ENCODE measurements at places on chromosomes 5 and 9.

DNA sequence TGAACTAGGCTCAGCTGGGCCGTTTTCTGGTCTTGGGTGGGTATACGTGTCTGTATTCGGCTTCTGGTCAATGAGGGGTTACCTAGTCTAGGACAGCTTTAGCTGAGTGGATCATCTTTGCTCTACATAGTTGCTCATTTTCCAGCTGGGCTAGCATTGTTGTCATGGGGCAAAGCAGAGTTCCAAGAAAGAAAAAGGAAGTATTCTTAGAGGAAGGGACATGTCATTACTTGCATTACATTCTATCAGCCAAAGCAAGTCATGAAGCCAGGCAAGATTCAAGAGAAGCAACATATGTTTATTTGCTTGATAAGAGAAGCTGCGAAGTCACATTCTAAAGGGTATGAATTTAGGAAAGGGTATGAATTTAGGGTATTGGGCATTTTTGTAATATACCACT lies 396.5 kb downstream of the ZNF608 start:
- no peak for DNase-seq

GRCh38 chr5:102668220-102668932 lies 86.7 kb upstream of the PAM start:
- DNase-seq, result no peak

DNA sequence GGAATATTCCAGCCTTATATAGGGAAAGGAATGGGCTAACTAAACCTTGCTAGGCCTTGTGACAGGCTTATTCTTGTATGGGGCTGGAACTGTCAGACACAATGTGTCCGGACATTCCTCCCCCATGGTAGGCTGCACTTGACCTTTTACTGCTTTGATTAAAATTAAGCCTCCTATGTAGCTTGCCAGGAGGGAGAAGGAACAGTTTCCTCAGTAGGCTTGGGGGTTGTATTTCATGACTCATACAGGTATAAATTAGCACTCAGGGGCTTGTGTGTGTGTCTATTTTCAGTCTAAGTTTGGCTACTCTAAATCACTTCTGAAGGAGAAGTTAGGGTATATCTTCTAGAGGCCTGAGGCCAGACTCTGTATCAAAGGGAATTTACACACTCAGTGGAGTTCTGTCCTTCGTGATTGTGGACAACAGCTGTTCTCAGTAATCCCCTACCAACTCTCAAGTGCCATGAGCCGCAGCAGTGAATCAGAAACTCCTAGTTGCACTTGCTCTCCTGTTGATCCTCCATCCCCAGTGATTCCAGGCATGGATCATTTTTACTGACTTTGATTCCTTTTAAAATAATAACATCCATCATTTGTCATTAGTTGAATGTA lies 16.4 kb downstream of the ADAMTS16 start:
- DNase-seq, result no peak

GRCh38 chr5:106451998-106452397 lies 1218.7 kb downstream of the EFNA5 start:
- DNase-seq, result no peak

DNA sequence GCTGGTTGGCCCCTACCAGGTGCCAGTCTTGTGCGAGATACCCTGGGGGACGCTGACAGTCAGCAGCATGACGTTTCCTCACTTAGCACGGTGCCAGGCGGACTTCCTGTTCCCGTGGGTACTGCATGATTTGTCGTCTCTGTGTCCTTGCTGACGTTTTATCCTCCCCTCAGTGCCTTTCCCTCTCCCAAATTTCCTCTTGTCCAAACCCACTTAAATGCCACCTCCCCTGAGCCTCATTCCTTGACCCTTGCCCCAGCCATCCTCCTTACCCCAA lies 60.6 kb upstream of the SAP30L start:
- DNase-seq, result no peak

GRCh38 chr9:99478469-99479027 lies 256.5 kb downstream of the SEC61B start:
- DNase-seq, result no peak

GRCh38 chr5:112551419-112552032 lies 132.4 kb upstream of the EPB41L4A start:
- peak; percentile 2 for DNase-seq

- DNase-seq, result no peak
Observed at GRCh38 chr5:31516802-31517201, 15.1 kb downstream of the DROSHA start.

DNA sequence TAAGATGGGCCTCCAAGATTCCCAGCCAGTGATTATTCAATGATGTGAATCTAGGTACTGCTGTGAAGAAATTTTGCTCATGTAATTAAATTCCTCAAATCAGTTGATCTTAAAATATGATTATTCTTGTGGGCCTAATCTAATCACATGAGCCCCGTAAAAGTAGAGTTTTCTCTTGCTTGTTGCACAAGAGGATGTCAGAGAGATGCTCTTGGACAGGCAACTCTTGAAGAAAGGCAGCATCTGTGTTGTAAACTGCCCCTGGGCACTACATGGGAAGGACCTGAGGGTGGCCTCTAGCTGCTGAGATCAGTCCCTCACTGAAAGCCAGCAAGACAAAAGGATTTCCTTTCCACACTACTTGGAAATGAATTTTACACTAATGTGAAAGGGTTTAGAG lies 132.9 kb downstream of the TRPM3 start:
- DNase-seq, result no peak

GRCh38 chr9:91720313-91720712 lies 229.7 kb downstream of the ROR2 start:
- DNase-seq, result no peak

GRCh38 chr5:172038167-172038566 lies 31.7 kb upstream of the FBXW11 start:
- DNase-seq, result no peak

GRCh38 chr5:111075520-111075919 lies 4.0 kb downstream of the TSLP start:
- no peak for DNase-seq

DNA sequence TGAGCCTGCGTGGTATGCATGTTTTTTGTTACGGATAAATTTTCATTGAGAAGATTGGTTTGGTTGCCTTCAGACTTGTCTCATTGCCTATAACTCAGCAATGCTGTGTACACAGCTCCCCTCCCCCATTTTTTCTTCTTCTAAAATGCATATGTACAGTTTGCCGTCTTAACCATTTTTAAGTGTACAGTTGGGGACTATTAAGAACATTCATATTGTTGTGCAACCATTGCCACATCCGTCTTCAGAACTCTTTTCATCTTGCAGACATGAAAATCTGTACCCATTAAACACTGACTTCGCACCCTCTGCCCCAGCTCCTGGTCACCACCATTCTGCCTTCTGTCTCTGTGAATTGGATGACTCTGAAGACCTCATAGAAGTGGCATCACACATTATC lies 6.2 kb downstream of the EXOC3 start:
- DNase-seq, result no peak

GRCh38 chr9:35930521-35930920 lies 21.2 kb downstream of the SPAAR start:
- no peak for DNase-seq

GRCh38 chr5:91110686-91111085 lies 272.4 kb downstream of the ARRDC3 start:
- no peak for DNase-seq

- no peak for DNase-seq
Observed at GRCh38 chr5:6386271-6386670, 7.9 kb upstream of the MED10 start.

GRCh38 chr5:90747175-90747574 lies 188.6 kb downstream of the ADGRV1 start:
- DNase-seq, result no peak

- DNase-seq, result no peak
Observed at GRCh38 chr9:6630502-6631206, 14.9 kb downstream of the GLDC start.

GRCh38 chr5:58117542-58117941 lies 342.3 kb downstream of the PLK2 start:
- peak; percentile 65 for DNase-seq

DNA sequence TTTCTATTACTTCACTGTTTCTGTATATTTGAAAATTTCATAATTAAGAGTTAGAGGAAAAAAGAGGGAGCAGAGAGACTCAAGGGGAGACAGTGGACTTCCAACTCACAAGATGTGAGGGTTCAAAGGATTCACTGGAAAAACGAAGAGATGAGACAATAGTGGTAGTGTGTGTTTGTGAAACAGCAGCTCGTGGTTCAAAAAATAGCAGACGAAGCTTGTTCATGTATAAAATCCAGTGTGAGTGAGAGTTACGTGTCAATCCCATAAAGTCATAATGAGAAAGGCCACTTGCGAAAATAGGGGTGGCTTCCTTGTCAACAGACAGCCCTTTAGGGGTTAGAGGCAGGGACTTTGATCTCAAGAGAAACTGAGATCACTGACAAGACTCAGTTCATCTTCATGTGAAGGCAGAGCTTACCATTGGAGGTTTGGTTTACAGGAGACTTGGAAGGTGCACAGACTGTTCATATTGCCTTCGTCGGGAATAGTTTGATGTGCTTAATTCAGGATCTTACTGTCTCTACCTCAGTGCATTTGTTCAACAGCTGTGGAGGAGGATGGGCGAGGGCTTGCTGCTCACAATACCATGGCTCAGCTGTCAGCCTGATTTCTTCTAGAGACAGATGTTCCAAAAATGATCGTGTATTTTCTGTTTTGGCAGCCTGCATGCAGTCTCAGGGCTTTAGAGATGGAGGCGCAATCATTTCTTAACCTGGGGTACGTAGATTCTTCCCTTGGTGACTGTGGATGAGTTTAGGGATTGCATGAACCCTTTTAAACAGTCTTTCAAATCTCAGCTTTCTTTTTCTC lies 105.7 kb upstream of the KLF9 start:
- DNase-seq, result no peak

- DNase-seq, result no peak
Observed at GRCh38 chr5:127923804-127924570, 159.6 kb upstream of the SLC12A2 start.

GRCh38 chr5:10363519-10364185 lies 10.2 kb downstream of the MARCHF6 start:
- no peak for DNase-seq

- DNase-seq, result no peak
Observed at GRCh38 chr5:143850050-143850683, 38.2 kb downstream of the HMHB1 start.

DNA sequence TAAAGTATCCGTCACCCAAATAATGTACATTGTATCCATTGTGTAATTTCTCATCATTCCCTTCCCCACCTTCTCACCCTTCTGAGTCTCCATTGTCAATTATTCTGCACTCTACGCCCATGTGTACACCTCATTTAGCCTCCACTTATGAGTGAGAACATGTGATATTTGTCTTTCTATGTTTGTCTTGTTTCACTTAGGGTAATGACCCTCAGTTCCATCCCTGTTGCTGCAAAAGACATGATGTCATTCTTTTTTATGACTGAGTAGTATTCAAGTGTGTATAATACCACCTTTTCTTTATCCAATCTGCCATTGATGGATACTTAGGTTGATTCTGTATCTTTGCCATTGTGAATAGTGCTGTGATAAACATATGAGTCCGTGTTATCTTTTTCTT lies 4.9 kb upstream of the SPATA31C2 start:
- DNase-seq, result no peak

DNA sequence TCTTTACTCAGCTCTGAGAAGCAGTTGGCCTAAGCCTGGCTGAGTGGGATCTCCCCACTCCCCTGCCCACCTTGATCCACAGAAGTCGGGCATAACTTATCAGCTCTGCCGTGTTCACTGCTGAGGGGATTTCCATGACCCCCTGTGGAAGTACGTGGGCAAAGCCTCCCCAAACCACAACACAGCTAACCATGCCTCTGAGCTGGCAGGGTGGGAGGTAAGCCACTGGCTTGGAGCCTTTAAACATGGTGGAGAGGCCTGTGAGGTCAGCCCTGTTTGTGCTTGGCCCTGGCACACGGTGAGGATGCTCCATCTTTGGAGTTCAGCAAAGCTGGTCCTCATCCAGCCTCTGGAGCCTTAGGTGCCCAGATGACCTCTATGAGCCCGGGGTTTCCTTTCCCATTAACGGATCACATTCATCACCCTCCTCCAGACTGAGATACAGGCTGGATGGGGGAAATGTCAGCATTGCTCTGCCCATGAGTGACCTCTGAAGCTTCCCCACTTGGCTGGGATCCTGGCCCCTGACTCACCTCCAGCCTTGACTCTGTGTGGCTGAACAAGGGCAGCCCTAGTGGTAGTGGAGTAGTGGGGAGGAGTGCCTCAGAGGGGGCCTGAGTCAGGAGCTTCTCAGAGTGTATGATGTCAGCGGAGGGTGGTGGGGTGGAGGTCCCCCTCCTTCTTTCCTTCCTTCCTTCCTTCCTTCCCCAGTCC lies 6.2 kb downstream of the PDLIM4 start:
- no peak for DNase-seq

DNA sequence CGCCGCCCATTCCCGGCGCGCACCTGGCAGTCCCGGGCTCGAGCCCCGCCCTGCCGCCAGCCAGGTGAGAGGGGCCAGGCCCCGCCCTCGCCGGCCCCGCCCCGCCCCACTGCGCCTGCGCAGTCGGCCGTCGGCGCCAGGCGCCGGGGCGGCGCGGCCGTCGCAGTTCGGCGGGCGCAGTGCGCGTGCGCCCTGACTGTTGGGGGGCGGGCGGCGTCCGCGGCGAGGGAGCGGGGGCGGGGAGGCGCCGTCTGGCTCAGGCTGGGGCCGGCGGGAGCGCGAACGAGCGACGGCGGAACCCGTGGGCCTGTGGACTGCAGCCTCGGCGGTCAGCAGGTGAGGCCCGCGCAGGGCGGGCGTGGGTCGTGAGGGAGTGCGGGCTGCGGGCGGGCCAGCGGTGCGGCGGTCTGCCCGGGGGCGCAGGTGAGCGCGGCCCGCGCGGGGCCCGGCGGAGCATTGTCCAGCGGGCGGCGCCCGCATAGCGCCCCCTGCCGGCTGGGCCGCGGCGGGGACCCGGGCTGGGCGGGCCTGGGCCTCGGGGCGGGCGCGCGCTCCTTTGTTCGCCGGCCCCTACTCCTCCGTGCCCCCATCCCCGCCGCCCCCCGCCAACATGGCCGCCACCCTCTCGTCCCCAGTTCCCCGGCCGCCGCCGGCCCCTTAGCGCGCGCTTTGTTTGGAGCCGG lies at the start of gene SPIN1:
SPIN1 (plus strand) TSS at position 242 of the 683 bp plus-strand sequence. CDS start 38,096 bp downstream, outside the sequence.
- DNase-seq, result peak; percentile 84

GRCh38 chr9:124793015-124793541 lies 16.1 kb downstream of the OLFML2A start:
- no peak for DNase-seq

- DNase-seq, result no peak
Observed at GRCh38 chr5:9058666-9059065, 487.2 kb downstream of the SEMA5A start.

DNA sequence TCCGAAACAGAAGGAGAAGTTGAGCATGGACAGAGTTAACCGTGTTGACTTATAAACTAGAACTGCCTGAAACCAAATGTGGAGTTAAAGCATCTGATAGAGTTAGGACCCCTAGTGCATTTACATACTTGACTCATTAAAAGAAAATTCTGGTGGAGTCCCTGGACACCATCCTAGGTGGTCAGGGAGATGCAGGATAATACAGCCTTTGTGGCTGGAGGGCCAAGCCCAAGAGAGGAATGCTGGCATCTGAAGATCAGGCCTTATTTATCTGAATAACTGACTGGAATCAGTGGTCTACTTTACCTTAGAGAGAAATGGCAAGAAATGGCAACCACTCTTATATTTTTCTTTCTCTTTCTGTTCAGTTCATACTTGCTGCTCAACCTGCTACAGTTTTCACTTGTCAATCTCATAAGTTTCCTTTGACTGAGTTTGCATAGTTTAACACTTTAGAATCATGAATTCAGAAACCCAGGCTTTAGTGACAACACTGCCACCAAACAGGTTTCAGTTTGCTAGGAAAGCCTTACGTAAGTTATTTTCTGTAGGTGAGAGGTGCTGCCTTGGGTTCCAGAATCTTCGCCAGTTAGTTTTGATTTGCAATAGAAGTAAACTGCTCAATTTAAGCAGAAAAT lies 10.2 kb downstream of the CMYA5 start:
- DNase-seq, result no peak

- no peak for DNase-seq
Observed at GRCh38 chr5:56640763-56641406, 174.5 kb upstream of the MAP3K1 start.
